Spinal cord (tissue), 10 donors: ENCODE measurements at places on chromosomes 16 and 17.
A peak's percentile ranks its signal among the peaks of the same experiment; 100 is the strongest.

DNA sequence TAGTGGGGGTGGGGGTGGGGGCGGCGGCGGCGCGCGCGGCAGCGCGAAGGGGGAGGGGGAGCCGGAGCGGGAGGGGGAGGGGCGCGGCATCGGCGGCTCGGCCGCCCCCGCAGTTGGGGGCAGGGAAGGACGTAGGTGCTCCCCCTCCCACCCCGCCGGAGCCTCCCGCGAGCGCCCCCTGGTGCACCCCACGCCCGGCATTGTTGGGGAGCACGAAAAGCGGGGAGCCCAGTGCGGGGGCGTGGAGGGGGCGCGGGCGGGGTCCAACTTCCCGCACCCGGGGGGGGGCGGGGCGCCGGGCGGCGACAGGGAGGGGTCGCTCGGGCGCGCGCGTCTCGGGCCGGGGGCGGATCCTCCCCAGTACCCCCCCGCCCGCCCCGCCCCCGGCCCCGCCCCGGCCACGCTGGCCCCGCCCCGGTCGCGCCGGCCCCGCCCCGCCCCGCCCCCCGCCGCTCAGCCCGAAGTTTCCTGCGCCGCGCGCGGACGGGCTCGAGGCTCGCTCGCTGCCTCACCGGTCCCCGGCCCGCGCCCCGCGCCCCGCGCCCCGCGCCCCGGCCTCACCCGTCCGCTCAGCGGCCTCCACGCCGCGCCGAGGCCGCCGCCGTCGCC lies at the start of gene CACNA1H:
Gene CACNA1H (plus strand): TSS at position 456 of the 609 bp plus-strand sequence. CDS start 632 bp downstream, outside the sequence.
- H3K36me3 ChIP-seq = peaks cover 29% of the 10 kb centered on the region
- DNase-seq = peak; percentile 79
- peaks cover 30% of the 10 kb centered on the region for H3K4me1 ChIP-seq
- peaks cover 12% of the 10 kb centered on the region for H3K27me3 ChIP-seq
- peak within 1 kb of the TSS; percentile 32 for H3K4me3 ChIP-seq

- no peak overlapping the region for H3K4me3 ChIP-seq
- no peak for DNase-seq
- H3K27me3 ChIP-seq = peaks cover 42% of the 10 kb centered on the region
- H3K36me3 ChIP-seq = no peaks in the 10 kb centered on the region
Measured at GRCh38 chr17:47720754-47721533, 12.1 kb upstream of the TBX21 start.

DNA sequence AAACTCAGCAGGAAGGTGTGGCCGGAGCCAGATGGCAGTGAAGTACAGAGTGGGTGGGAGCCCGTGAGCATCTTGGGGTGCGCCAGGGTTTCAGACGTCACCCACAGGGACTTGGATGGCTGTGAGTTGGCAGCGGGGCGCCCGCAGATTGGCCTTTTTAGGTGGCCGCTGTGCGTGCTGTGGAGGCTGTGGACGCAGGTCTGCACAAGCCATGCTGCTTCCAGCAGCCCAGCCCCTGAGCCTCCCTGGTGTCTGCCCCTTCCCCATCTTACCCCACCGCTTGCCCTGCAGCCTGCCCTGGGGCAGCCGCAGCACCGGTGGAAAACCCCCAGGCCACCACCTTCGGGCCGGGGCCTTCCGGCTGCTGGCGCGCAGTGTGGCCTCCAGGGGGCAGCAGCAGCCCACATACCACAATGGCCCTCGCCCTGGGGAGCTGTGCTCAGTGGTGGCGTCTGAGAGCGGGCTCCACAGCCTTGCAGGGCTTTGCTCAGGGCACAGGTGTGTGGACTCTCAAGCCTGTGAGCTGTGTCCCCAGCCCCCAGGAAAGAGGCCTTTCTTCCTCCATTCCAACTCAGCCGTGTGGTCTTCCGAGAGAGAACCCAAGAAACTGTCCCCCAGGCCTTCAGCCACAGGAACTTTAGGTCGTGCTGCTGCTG lies 11.8 kb downstream of the ENDOV start:
- no peak overlapping the region for H3K4me3 ChIP-seq
- DNase-seq = peak; percentile 50
- no peaks in the 10 kb centered on the region for H3K27me3 ChIP-seq
- no peak overlapping the region for H3K27ac ChIP-seq

DNA sequence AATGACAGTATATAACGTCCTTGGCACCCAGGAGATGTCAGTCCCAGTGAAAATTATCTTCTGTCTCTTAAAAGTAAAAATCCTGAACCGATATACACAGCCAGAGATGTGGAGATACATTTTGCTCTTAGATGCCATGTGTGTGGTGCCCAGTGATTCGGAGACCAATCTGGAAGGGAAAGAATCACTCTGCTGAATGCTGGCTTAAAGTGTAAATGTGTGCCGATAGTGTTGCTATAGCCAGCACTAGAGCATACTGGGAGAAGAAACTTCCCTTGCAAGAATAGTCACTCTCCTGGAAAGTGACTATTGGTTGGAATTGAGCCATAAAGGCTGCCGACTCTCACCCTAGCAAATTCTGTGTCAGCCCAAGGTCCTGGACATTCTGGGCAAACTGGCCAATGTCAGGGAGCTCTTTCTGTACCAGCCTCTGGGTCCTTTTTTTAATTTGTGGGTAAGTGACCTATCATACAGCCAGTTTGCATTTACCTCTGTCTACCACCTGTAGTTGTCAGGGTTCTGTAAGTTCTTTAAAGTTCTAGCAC lies 44.2 kb upstream of the HNF1B start:
- no peaks in the 10 kb centered on the region for H3K36me3 ChIP-seq
- H3K4me3 ChIP-seq = no peak overlapping the region
- no peak overlapping the region for H3K27ac ChIP-seq
- H3K4me1 ChIP-seq = peaks cover 7% of the 10 kb centered on the region
- DNase-seq = no peak

GRCh38 chr17:39591958-39592954 lies 15.5 kb downstream of the NEUROD2 start:
- H3K4me1 ChIP-seq = peaks cover 14% of the 10 kb centered on the region
- peaks cover 43% of the 10 kb centered on the region for H3K27me3 ChIP-seq
- DNase-seq = no peak
- H3K27ac ChIP-seq = no peak overlapping the region

DNA sequence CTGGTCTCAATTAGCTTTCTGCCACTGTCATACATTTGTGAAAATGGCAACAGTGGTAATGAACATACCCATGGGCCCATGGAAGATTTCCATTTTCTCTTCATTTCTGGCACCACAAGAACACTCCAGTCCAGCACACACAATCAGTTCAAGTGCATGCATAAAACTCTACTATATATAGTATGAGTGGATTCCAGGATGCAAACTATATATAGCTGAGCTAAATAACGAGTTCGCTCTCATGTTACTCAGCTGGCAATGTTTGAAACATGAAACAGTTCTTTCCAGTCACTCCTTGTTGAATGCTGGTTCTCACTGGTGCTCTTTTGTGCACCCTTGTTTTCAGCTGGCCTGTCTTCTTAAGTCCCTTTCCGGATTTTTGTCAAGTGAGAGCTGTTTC lies 75.2 kb upstream of the DHX40 start:
- no peaks in the 10 kb centered on the region for H3K36me3 ChIP-seq
- H3K4me3 ChIP-seq = no peak overlapping the region
- H3K27ac ChIP-seq = no peak overlapping the region
- no peaks in the 10 kb centered on the region for H3K27me3 ChIP-seq
- H3K4me1 ChIP-seq = no peaks in the 10 kb centered on the region
- DNase-seq = peak; percentile 76
